NCI-H146 (cell line): ENCODE measurements at places on chromosomes 4 and X.

- DNase-seq, result no peak
These were observed 20.1 kb downstream of the ATP7A start for GRCh38 chrX:77930581-77930980.

DNA sequence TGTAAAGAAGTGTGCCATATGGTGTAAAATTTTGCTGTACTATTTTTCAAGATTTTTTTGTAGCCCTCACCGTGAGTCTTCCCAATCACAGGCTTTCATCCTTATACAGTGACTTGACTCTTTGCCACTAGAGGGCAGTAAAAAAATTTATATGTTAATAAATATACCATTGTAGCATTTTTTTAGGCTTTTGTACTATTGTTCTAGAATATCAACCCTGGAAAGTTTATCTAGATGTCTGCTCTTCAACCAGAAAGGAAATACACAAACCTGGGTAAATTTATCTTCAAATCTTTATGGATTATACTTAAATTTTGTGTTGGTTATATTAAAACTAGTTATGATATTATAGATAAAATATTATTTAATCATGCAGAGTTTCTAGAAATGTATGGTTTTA is 235.3 kb downstream of the TENM3 start:
- peak; percentile 75 for DNase-seq

GRCh38 chr4:72489267-72489666 is 79.8 kb downstream of the ADAMTS3 start:
- no peak for DNase-seq

GRCh38 chr4:4574792-4575191 is 32.9 kb upstream of the STX18 start:
- peak; percentile 8 for DNase-seq

DNA sequence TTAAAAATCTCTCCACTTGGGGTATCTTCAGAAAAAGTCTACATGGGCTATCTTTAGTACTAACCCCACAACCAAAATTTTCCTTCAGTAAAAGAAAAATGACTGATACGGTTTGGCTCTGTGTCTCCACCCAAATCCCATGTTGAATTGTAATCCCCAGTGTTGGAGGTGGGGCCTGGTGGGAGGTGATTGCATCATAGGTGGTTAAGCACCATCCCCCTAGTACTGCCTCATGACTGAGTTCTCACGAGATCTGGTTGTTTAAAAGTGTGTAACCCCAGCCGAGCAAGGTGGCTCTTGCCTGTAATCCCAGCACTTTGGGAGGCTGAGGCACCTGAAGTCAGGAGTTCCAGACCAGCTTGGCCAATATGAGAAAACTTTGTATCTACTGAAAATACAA is 66.8 kb downstream of the USP46 start:
- no peak for DNase-seq

DNA sequence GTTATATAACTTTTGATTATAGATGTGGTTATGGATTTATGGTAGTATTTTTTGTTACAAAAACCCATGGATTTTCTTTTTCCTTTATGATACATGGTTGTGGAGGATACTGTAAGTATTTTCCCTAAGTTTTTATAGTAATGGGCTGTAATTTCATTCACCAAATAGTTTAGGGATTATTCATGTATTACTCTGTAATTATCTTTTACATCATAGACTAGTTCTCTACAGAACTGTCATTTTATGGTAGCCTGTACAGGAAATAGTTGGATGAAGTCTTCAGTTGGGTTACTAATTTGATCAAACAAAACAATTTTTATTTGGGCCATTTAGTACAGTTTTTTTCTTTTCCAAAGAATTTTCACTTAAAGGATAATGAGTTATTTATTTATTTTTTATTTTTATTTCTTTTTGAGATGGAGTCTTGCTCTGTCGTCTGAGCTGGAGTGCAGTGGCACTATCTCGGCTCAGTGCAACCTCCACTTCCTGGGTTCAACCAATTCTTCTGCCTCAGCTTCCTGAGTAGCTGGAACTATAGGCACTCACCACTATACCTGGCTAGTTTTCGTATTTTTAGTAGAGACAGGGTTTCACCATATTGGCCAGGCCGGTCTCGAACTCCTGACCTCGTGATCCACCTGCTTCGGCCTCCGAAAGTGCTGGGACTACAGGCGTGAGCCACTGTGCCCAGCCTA is 42.1 kb downstream of the RBPJ start:
- no peak for DNase-seq

GRCh38 chr4:52824603-52825459 is 37.3 kb upstream of the RASL11B start:
- DNase-seq, result no peak

- no peak for DNase-seq
These were observed 92.1 kb downstream of the STK32B start for GRCh38 chr4:5143306-5143861.

DNA sequence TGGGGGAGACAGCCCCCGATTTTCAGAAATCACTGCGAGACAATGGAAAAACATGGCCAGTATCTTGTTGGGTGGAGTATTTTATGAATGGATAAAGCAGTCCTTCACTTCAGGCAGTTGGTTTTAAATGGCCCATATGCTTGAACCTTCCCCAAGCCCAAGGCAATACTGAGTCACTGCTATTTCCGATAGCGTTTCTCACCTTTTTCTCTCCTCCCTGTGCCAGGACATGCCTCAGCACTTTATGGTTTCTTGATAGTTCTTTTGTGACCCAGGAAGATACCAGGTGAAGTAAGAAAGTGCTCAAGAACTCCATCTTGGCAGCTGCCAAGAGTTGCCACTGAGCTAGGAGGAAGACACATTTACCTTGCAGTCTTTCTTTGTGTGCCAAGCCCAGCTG is 26.8 kb upstream of the ESX1 start:
- no peak for DNase-seq

DNA sequence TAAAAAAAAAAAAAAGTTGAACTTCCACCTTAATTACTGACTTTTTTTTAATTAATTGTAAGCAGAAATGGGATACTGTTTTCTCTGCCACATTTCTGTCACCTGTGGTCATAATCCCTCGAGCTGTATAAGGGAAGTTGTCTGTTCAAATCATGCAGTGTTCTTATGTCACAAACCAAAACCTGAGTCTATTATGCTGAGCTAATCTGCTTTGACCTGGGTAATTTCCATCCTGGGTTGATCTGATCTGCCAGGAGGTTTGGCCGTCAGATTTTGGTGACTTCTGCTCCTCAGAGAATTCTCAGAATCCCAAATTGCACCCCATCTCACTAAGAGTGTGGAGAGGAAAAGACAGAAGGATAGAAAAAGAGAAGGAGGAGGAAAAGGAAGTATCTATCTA is 683.1 kb downstream of the KCTD8 start:
- DNase-seq, result no peak

DNA sequence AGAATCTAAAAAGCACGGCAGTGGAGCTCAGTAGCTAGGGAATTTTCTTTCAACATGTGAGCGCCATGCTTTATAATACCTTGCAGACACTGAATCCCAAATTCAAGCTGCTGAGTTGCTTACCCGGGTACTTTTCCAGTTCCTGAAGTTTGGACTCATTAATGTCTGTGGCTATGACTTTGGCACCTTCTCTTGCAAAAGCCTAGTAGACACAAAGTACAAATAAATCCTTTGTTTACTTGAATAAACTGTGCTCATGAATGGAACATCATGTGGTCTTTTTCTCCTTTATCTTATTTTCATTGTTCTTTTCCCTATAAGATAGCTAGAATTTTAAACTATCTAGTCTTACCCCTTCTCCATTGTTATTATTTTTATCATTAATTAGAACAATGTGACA is 4.6 kb downstream of the BDH2 start:
- DNase-seq, result no peak

GRCh38 chr4:25320773-25321172 is 8.2 kb downstream of the ZCCHC4 start:
- no peak for DNase-seq

- DNase-seq, result no peak
These were observed 52.9 kb downstream of the SUPT20HL2 start for GRCh38 chrX:24260842-24261550.

DNA sequence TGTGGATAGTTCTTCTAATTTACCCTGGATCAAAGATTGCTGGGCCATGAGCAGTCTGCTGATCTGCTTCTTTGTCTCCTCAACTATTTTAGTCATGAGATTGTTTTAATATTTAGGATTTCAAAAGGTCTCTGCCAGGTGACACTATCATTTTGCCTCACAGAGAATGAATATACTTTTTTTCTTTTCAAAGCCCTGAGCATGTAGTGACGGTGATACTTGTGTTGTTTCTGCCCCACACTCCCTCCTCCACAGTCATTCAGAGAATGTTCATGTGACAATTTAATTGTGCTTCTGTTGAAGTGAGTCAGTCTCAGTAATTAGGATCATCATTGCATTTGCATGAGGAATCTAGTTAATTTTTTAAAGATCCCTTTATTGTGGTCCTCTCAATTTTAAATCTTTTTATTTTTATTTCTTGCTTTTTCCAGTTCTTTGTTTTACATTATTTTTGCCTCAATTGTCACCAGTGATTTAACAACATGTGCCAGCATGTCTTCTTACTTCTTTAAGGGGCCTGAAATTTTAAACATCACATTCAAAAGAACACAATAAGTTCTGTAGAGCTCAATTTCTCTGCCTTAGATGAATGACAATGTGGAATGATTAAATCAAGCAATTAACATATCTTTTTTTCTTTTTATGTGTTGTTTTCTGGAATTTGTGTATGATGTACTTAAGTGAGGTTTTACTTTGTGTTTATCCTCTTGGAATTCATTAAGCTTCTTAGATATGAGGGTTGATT is 12.3 kb downstream of the MMRN1 start:
- DNase-seq, result peak; percentile 8

- DNase-seq, result no peak
These were observed 126.0 kb downstream of the EMCN start for GRCh38 chr4:100391863-100392262.

- no peak for DNase-seq
These were observed 41.1 kb downstream of the DCUN1D4 start for GRCh38 chr4:51884055-51884454.

GRCh38 chrX:108224727-108225621 is 133.4 kb downstream of the ATG4A start:
- DNase-seq, result peak; percentile 45

GRCh38 chr4:793941-794621 is 31.8 kb downstream of the CPLX1 start:
- no peak for DNase-seq

- DNase-seq, result no peak
These were observed 11.4 kb downstream of the FRAS1 start for GRCh38 chr4:78068481-78068880.

DNA sequence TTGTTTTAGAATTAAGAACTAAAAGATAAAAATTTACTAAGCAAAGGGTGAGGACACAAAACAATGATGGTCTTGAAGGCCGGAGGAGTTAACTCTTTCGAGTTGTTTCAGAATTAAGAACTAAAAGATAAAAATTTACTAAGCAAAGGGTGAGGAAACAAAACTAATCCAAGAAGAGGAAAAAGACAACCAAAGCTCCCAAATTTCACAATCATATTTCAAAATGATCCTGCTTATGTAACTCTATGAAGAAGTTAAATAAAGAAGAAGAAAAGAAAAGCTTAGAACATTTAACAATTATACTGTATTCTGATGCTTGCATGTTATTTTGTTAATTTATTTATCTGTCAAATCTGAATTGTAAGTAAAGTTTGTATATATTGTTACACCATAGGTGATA is 154.8 kb upstream of the SLIT2 start:
- DNase-seq, result no peak

- no peak for DNase-seq
These were observed 31.2 kb downstream of the WDR1 start for GRCh38 chr4:10085386-10085785.

DNA sequence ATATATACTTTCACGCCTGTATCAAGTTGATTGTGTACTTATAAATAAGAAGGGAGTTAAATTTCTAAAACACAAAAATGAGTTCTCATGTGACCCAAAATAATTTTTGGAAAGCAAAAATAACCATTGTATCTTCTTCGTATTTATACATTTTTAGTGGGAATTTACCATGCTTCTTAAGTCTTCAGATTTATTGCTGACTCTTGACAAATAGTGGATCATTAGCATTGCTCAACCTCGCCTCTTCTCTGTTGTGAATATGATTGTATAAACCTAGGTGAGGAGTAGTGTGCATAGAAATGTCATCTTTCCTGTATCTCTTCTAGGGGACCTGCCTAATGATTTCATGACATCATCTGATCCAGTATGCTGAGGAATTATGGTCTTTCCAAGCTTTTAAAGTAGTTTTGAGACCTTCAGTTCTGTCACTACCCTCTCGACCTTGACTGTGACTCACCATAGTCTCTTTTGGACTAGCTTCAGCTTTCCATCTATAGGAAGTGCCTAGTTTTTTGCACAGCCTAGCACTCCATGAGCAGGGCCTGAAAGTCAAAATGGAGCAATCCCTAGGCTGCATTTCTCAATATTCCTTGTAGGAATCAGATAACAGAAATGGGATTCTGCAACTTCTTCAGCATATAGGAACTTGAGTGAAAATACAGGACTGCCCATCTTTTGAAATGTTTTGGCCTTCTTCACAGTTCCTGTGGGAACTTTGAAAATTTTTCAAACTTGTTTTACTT is 157.6 kb downstream of the ARX start:
- no peak for DNase-seq

- DNase-seq, result no peak
These were observed 11.5 kb downstream of the PRPS2 start for GRCh38 chrX:12802741-12803140.
